ENCODE measurements at places on chromosomes 11 and 22.

DNA sequence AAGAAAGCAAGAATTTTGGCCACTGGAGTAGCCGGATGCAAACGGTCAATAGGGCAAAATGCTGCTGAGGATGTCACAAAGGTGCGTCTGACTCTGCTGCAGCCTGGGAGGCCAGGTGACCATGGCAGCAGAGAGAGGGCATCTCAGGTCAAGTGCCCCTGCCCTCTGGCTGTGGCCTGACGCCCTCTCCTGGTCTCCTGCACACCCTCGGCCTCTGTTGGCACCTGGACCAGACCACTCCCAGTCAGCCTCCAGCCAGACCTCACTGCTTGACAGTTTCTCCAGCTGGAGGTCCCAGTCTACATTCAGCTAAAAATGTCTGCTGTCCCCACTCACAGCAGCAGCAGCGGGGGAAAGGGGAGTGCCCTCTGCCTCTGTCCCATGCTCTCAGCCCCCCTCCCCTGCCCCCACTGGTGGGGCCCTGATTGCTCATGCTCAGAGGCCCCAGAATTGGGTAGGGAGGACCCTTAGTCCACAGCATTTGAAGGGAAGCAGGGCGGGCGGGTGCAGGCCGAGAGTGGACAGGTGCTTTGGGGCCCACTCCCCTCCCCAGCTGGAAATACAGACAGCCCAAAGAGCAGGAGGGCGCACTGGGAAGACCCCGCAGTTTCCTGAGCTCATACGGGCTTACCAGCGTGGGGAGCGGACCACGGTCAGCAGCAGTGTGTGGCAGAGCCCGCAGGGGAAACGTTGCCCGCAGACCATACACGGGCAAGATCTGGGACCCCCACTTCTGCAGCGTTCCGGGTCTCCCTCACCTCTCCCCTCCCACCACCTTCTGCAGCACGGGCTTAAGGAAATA lies 1.6 kb upstream of the BRSK2 start:
- DNase-seq = no peak
- no peaks in the 10 kb centered on the region for H3K4me1 ChIP-seq
- peaks cover 8% of the 10 kb centered on the region for H3K27me3 ChIP-seq

GRCh38 chr22:30031764-30032455 lies 48.4 kb upstream of the HORMAD2 start:
- peaks cover 11% of the 10 kb centered on the region for H3K36me3 ChIP-seq
- peaks cover 17% of the 10 kb centered on the region for H3K4me1 ChIP-seq
- no peak overlapping the region for H3K27ac ChIP-seq
- no peak overlapping the region for H3K4me3 ChIP-seq

GRCh38 chr11:94049351-94049750 lies 28.2 kb downstream of the HEPHL1 start:
- no peaks in the 10 kb centered on the region for H3K4me1 ChIP-seq
- no peak overlapping the region for H3K27ac ChIP-seq
- no peaks in the 10 kb centered on the region for H3K36me3 ChIP-seq
- H3K4me3 ChIP-seq = no peak overlapping the region

DNA sequence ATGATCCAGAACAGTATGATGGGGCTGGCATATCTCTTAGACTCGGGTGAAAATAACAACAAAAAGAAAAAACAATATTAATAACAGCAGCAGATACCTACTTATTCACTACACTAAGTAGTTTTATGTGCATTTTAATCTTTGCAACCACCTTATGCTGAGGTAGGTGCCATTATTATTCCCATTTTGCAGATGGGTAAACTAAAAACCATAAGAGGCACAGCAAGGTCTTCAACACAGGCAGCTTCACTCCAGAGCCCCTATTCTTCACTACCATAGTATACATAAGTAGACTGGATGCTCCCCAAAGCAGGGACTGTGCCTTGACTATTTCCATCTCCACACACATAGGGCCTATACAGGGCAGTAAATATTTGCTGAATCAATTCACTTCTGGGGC lies 41.0 kb downstream of the CLPB start:
- no peak overlapping the region for H3K27ac ChIP-seq
- no peaks in the 10 kb centered on the region for H3K27me3 ChIP-seq
- no peaks in the 10 kb centered on the region for H3K36me3 ChIP-seq
- DNase-seq = no peak

All from right atrium auricular region (tissue), 2 donors.